ENCODE measurements at places on chromosomes 12 and 14.
A peak's percentile ranks its signal among the peaks of the same experiment; 100 is the strongest.

DNA sequence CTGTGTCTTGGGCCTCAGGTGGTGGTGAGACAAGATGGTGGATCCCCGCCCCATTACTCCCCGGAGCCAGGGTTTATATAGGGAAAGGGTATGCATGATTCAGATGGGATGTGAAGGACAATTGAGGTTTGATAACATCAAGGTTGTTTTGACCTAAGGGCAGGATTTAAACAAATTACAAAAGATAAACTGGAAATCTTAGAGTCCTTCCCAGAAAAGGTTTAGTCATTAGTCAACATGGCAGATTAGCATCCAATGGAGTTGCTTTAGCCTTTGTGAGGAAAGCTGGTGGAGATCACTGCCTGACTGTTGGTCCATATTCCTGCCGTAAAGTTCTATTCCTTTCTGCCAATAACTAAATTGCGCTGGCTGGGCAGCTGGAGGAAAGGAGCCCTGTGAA is 15.6 kb upstream of the FRMD6 start:
- DNase-seq, result no peak

GRCh38 chr14:92105893-92106142 is 564 bp downstream of the ATXN3 start:
- no peak for DNase-seq

- DNase-seq, result peak; percentile 53
Observed at GRCh38 chr12:7642876-7643309, 22.8 kb downstream of the APOBEC1 start.

GRCh38 chr12:22656376-22656775 is 31.4 kb downstream of the ETNK1 start:
- no peak for DNase-seq

GRCh38 chr14:70808416-70809224 is 693 bp downstream of the MAP3K9 start:
- DNase-seq, result peak; percentile 37

GRCh38 chr12:131420867-131421447 is 289.9 kb upstream of the SFSWAP start:
- no peak for DNase-seq

DNA sequence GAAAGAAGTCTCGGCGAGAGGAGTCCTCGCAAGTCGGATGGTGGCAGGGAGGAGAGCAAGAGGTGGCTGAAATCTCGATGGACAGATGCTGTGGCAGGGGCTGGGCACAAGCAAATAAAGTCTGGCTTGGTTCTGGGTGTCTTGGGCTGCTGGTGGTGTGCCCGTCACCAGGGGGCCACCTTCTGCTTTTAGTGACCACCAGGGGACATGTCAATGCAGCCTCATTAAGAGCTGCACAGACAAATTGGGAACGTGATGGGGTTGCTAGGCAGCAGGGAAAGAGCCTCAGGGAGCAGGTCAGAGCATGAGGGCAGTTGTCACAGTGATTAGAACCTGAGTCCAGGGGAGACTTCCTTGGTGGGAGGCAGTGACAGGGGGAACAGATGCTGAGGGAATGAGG is 44.0 kb downstream of the LRRC74A start:
- no peak for DNase-seq

- DNase-seq, result no peak
Observed at GRCh38 chr14:106622200-106622745, 1095.9 kb downstream of the TMEM121 start.

GRCh38 chr12:23929906-23930305 is 19.6 kb downstream of the SOX5 start:
- no peak for DNase-seq

- DNase-seq, result no peak
Observed at GRCh38 chr12:4203772-4204376, 69.7 kb upstream of the CCND2 start.

DNA sequence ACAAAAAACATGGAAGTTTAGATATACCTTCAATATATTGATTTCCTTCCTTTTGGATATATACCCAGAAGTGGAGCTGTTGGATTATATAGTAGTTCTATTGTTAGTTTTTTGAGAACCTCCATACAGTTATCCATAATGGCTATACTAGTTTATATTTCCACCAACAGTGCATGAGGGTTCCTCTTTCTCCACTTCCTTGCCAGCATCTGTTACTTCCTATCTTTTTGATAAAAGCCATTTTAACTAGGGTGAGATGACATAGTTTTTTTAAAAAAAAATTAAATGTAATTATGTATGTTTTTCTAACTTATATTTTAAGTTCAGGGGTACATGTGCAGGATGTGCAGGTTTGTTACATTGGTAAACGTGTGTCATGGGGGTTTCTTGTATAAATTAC is 10.0 kb upstream of the SLC38A4 start:
- DNase-seq, result no peak

- DNase-seq, result no peak
Observed at GRCh38 chr12:27871946-27872345, 91.9 kb upstream of the MANSC4 start.

GRCh38 chr12:1797011-1797901 is 23.1 kb upstream of the LRTM2 start:
- DNase-seq, result no peak

DNA sequence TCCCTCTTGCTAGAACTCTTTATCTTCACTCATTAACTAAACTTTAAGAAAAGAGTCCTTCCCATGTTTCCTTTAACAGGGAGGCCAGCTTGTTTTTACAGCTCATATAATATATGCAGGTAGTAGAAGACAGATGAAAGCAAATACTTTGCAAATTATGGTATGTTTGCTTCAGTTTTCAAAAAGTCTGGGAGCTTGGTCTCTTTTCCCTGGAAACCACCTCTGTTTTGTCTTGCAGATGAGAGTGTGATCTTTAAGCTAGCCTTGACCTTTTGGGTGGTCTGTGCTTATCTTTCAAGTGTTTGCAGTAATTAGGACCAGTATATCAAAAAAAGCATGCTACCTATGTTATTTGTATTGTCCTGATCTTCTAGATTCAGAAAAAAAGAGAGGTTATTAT is 62.7 kb downstream of the ERC1 start:
- no peak for DNase-seq

DNA sequence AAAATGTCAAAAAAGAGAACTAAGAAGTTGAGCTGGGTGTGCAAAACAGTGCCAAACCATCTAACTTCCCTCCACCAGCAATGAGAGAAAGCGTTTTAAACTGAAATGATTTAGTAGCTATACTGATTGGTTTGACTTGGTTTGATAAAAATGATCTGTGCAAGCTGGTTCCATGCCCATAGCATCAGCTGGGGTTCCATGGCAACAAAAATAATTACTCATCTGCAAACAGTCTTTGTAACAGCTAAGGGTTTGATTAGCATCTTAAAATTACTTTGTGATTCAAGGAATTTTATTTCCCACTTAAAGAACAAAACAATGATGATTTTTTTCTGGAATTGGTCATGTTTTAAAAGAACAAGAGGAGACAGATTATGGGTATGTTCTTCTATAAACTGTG is 15.0 kb upstream of the BICD1 start:
- no peak for DNase-seq

GRCh38 chr14:46574221-46574977 is 77.2 kb downstream of the RPL10L start:
- no peak for DNase-seq

GRCh38 chr14:97293659-97294058 is 496.5 kb downstream of the VRK1 start:
- no peak for DNase-seq

DNA sequence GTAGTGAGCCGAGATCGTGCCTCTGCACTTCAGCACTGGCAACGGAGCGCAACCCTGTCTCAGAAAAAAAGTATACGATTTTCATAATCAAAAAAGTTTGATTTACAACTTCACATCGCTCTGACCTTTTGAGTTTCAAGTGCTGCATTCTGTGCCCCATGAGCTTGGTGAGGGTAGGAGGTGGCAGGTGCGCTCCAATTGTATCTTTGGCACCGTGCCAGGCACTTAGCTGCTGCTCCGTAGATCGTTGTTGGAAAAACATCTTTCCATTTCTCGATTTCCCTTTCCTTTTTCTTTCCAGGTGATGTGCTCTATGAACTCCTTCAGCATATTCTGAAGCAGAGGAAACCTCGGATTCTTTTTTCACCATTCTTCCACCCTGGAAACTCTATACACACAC is 203.7 kb downstream of the ETV6 start:
- DNase-seq, result peak; percentile 27

GRCh38 chr14:100065942-100066574 is 836 bp downstream of the EVL start:
- no peak for DNase-seq

- DNase-seq, result no peak
Observed at GRCh38 chr12:43835264-43835655, 621 bp upstream of the TMEM117 start.

- no peak for DNase-seq
Observed at GRCh38 chr14:89675590-89675989, 258.6 kb upstream of the FOXN3 start.

GRCh38 chr12:117885211-117885610 is 83.6 kb downstream of the KSR2 start:
- no peak for DNase-seq

- no peak for DNase-seq
Observed at GRCh38 chr12:1083151-1083888, 92.3 kb downstream of the ERC1 start.

- no peak for DNase-seq
Observed at GRCh38 chr12:58008634-58009033, 67.3 kb downstream of the ATP23 start.

DNA sequence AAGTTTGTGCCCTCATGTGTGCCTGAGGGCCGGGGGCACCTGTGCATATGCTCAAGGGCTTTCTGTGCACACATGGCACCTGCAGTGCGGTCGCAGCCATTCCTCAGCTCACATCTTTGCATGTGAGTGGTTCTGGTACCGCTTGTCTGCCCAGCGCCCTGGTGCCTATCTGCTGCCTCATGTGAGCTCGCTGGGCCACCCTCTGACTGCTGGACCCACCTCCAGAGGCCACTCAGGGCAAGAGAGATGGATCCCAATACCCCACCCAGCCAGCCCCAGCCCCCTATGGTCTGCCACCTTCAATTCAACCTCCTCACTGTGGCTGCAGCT is 5.4 kb upstream of the AMN start:
- DNase-seq, result no peak

DNA sequence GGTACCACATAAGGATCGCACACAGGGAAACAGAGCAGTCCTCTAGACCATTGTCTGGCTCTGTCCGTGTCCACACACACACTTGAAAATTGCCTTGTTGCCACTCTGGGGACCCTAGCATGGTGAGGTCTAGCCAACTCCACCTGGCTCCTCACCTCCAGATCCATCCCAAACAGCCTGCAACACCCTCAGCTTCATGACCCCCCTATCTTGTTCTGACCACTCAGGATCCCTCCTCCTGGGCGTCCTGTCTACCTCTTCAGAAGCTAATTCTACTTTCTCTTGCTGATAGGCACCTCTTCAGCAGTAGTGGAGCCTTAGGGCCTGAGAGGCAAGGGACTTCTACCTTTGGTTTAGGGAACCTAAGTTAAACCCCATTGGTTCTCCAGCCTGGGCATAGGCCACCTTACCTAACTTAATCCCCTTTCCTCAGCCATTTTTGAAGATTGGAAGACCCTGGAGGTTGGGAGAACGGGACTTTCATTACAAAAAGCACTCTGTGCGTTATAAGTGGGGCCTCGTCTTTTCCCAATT is 697 bp upstream of the HOXC5 start:
- no peak for DNase-seq

DNA sequence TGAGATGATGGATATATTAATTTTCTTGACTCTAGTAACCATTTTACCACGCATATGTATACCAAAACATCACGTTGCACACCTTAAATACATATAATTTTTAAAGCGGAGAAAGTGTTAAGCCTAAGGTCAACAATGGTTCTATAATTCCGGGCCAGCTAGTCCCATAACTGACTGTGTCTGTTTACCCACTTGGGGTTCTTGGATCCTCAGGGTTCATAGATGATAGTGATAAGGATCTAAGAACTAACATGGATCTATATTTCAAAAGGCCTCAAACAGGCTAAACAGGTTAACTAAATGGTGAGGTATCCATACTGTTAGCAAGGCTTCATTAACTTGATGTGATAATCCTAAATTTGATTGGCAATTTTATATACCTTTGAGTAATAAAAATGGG is 9.8 kb downstream of the SLC38A1 start:
- no peak for DNase-seq

DNA sequence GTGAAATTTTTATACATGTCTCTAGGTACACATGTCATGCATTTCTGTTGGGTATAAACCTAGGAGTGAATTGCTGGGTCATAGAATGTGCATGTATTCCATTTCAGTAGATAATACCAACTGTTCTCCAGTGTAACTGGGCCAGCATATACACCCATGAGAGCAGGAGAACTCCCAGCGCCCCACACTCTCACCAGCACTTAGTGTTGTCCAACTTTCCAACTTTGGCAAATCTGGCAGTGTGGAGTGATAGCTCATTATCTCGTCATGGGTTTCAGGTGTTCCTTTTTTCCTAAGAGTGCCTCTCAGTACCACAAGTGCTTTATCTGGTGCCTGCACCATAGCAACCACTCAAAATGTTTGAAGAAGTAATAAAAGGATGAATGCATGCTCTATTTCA is 40.1 kb downstream of the NGB start:
- DNase-seq, result no peak

- no peak for DNase-seq
Observed at GRCh38 chr12:96194576-96194889, 358 bp downstream of the ELK3 start.

DNA sequence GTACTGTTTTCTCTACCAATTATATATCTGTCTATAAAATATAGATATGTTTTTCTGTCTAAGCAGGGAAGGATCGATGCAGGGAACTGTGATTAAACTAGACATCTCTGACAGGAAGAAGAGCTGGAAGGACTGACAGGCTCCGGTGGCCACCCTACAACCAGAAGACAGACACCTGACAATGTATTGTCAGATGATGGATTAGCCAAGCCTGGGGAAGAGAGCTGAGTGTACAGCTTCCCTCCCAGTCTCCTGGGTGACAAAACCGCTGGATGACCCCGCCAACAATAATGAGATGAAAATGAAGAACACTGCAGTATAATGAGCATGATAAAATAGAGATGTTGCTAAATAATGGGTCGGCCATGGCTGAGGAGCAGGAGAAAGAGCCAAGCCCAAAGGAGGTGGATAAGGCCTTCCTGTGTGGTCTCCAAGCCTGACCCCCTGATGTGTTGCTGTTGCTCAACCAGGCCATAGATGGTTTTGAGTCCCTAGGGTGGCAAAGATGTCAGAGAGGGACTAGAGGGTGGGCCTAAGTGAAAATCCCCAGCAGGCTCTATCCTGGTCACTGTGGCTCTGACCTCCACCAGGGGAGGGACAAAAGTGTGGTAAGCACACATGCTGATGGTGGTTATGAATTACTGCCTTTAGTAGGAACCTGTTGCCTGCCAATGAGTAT is 28.2 kb downstream of the DHRS2 start:
- DNase-seq, result no peak

DNA sequence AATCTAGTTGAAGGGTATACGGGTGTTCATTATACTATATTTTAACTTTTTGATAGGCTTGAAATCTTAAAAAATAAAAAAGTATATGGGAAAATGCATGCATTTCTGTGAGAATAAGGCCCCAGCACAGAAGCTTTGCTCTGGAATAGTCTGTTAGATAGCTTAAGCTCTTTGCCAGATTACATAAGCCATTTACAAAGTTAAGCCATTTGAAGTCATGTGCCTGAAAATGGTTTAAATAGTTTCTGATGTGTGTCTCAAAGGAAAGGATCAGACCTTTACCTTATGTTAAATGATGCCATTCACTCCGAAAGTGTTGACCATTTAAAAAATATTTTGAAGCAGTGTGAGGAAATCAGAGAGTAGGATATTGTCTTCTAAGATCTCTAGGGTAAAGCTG is 51.3 kb downstream of the WASHC4 start:
- DNase-seq, result no peak

GRCh38 chr12:94100211-94100627 is 48.2 kb upstream of the PLXNC1 start:
- DNase-seq, result no peak

- DNase-seq, result peak; percentile 17
Observed at GRCh38 chr14:76863724-76864407, 37.7 kb downstream of the LRRC74A start.

Measured in NCI-H2171 (cell line).